ENCODE measurements at places on chromosomes 7 and 10.
A peak's percentile ranks its signal among the peaks of the same experiment; 100 is the strongest.

- DNase-seq: no peak
Measured at GRCh38 chr7:135784013-135784412, 35.4 kb upstream of the FAM180A start.

DNA sequence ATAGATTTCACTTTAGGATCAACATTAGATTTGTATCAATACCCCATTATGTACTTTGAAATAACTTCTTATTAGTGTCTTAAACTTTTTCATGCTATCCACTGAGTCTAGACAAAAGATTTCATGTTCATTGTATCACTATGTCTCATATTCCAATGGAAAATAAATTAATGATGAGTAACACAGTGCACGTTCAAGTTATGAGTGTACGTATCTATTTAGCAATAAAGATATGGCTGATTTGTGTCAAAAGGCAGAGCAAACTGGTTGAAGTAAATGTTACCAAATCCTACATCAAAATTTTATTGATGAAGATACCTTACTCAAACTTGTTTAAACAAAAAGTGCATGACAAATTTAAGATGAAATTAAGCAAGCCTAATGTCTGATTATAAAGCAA, 102.4 kb downstream of the SEMA3E start:
- DNase-seq: no peak

- no peak for DNase-seq
Measured at GRCh38 chr10:12589791-12590190, 240.4 kb downstream of the CAMK1D start.

GRCh38 chr10:44946205-44946604, 13.4 kb upstream of the RASSF4 start:
- DNase-seq: no peak

- no peak for DNase-seq
Measured at GRCh38 chr10:91616137-91616536, 16.7 kb downstream of the PPP1R3C start.

DNA sequence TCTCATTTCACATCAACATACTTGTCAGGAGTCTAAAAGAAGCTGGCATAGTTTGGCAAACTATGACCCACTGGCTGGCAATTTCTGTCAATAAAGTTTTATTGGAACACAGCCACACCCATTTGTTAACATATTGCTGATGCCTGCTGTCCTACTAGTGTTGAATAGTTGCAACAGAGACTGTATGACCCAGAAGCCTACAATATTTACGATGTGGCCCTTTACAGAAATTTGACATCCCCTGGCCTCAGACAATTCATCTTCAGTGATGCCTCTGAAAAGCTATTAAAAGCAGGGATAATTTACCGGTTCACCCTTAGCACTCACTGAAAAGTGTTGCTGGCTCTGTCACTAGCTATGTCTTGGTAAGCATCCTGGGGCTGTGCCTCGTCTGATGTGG, 155.2 kb downstream of the ARID5B start:
- DNase-seq: no peak

DNA sequence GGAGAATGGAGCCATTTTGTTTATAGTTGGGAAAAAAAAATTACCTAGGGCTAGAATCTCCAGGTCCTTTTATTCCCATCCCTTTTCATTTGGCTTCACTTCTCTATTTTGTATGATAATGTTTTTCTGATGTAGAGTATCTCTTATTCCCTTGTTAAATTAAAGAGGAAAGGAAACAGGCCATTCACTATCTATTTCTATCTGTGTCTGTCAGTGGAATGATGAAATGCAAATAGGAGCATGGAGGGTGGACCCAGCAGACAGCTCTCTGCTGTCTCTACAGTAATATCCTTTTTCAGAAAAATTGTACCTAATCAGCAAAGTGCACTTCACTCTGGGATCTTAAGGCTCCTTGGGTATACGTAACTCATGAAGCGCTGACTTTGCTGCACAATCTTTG, 136.0 kb downstream of the SRI start:
- DNase-seq: no peak

GRCh38 chr7:98810153-98810802, 59.5 kb downstream of the TMEM130 start:
- DNase-seq: peak; percentile 17

DNA sequence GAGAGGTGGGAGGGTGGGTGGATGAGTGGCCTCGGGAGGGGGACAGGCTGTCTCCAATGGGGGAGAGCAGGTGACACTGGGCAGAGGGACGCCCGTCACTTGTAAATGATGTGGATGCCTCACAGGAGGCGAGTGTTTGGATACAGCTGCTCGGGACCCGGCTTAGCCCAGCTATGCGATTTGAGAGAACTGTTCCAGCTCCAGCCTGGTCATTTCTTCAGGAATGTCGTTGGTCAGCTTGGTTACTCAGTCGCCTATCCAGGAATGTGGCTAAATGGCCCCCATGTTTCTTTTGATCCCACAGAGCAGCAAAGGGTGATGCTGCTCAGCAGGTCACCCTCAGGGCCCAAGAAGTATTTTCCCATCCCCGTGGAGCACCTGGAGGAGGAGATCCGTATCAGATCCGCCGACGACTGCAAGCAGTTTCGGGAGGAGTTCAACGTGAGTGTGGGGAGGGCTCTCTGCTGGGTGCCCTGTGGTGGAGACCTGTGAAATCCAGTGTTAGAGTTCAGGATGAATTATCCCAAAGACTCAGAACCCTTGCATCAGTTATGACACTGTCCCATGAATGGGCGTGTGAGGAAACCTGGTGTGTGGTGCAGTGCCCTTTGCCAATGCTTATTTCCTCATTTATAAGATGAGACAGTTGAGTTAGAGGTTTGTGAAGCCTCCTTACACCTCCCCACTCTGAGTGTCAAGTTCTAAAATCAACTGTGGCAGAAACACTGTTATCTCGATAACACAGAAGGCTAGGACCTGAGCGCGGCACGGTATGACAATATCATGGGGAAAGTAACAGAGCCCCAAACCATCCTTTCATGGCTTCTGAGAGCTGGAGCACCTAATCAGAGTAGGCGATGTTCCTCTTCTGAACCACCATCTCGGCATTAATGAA, 76.8 kb downstream of the MKI67 start:
- DNase-seq: no peak

- DNase-seq: no peak
Measured at GRCh38 chr10:49112851-49113250, 2.5 kb downstream of the VSTM4 start.

GRCh38 chr7:32524631-32525030, 29.3 kb downstream of the AVL9 start:
- no peak for DNase-seq

DNA sequence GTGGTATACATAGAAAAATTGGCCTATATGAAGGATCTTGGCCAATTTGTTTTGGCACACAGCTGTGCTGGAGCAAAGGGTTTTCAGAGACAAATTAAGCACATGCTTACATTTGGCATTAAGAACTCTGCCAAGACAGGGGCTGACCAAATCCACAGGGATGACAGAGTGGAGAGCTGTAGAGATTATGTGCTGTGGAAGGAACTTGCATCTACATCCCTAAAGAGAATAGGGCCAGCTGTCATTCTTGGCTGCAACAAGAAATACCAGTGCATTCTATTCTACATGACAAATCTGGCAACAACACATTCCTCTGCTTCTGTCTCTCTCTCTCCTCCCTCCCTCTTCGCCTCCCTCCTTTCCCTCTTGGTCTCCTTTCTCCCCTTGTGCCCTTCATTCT, 75.6 kb downstream of the POM121L12 start:
- no peak for DNase-seq

DNA sequence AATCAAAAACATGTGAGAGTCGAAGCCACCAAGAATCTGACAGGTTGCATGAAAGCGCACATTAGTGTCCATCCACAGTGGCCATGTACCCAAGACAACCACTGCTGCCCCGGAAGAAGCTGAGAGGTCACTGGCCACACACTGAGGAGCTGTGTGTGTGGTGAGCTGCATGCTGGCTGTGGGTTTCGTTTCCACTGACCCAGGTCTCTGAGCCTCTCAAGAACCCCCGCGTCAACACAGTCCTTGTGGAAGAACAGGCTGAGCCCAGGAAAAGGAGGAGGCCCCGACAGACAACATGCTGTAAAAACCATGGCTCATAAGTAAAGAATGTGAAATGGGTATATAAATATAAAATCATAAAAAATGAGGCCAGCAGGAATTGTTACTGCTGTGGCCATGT, 8.2 kb downstream of the VIPR2 start:
- no peak for DNase-seq

- DNase-seq: no peak
Measured at GRCh38 chr7:107213193-107213788, 44.5 kb downstream of the HBP1 start.

GRCh38 chr10:10642751-10643150, 374.9 kb upstream of the CELF2 start:
- no peak for DNase-seq

- DNase-seq: no peak
Measured at GRCh38 chr10:56319386-56319785, 41.7 kb downstream of the ZWINT start.
